ENCODE measurements at places on chromosomes 3 and 15.

DNA sequence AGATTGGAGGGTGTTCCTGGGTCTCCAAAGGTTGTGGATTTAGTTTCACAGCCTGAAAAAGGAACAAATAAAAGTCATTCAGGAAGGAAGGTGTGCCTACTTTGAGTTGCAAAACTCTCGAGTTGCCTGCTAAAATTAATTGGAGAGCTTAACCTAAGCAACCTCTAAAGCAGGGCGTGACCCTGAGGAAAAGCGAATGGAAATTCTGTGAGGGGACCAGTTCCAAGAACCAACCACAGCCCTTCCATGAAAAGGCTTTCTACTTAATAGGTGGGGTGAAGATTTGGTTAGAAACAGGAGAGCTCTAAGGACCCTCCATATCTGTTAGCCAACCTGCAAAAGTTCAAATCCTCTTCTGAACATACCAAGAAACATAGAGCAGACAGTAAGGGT is 1.5 kb downstream of the CD80 start:
- no peak for DNase-seq

- DNase-seq, result no peak
Measured at GRCh38 chr3:59334585-59334984, 284.8 kb upstream of the CFAP20DC start.

- DNase-seq, result no peak
Measured at GRCh38 chr15:91238644-91239425, 138.8 kb downstream of the SV2B start.

- no peak for DNase-seq
Measured at GRCh38 chr3:10547841-10548783, 42.7 kb upstream of the ATP2B2 start.

- DNase-seq, result no peak
Measured at GRCh38 chr15:100931143-100931890, 12.2 kb downstream of the LRRK1 start.

DNA sequence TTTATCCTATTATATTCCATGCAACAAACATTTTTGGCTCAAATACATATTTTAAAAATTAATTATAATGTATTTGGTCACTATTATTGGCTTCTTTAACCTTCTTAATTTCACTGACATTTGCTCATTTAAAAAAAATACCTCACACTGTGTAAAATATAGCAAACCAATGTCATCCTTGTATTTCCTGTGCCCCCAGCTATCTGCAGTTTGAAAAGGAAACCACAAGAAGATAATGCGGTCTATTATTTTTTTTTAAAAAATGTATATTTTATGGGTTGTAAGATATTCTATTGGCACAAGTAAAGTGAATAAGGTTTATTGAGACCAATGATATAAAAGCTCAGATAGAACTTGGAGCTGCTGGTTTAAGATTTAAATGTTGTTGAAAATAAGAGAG is 904.2 kb downstream of the SI start:
- DNase-seq, result no peak

DNA sequence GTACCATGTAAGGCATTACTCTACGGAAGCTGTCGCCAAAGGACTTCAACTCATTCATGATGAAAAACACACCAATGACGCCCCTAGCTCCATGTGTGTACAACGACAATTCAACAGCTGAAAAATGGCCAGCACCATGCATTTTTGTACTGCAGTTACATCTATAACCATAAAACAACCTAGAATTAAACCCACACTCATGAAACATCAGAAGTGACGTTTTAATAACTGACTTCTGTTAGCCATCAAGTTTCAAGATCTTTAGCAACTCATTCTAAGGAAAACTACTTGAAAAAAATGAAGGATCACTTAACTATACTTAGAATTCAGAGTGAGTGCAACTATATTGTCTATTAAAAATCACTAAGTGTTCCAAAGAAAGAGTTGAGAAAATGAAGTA is 84.9 kb downstream of the RFTN1 start:
- DNase-seq, result no peak

DNA sequence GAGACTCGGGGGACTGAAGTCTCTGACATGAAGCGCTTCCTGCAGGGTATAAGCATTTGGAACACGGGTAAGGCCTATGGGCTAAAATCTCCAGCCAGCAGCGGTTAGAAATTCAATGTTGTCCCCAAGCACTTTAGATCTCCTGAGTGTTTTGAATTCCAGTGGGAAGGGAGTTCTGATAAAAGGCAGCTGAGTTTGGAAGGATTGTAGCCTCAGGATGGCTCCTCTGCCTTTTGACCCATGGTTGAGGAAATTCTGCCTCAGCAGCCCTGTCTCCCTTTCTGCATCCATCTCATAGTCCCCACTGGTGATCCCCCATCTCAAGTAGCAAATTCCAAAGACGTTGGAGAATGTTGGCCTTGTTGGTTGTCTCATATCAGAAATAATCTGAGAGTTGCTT is 24.2 kb upstream of the HACD2 start:
- DNase-seq, result no peak

DNA sequence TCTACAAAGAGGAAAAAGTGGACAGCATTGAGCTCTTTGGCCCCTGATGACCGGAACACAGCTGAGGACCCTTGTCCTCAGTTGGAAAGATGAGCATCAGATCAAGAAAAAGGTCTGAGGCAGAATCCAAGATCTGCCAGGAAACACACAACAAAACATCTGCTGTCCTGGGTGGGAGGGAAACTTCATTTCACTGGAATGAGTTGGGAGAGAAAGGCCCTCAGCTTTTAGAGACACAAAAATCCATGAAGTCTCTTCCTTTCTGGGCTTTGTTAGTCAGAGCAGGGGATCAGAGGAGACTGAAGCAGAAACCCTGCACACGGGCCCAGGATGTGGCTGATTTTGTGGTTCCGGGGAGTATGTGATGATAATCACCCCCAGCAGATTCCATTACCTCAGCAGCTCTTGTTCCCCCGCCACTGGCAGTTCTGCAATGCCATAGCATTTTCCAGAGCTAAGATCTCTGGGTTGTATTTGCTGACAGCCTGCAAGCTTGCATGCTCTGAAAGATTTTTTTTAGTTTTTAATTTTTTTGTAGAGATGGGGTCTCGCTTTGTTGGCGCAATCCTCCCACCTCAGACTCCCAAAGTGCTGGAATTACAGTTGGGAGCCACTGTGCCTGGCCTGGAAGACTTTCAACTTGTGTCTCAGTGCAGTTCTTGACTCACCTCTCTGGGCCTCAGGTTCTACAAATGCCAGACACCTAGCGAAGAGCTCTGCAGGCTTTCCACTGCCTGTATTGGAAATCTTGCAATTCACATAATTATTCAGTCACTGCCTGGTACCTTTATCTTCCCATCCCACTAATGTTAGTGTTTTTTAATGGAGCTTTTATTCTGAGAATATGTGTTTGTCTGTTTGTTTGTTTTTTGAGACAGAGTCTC is 5.8 kb upstream of the TATDN2 start:
- DNase-seq, result no peak

DNA sequence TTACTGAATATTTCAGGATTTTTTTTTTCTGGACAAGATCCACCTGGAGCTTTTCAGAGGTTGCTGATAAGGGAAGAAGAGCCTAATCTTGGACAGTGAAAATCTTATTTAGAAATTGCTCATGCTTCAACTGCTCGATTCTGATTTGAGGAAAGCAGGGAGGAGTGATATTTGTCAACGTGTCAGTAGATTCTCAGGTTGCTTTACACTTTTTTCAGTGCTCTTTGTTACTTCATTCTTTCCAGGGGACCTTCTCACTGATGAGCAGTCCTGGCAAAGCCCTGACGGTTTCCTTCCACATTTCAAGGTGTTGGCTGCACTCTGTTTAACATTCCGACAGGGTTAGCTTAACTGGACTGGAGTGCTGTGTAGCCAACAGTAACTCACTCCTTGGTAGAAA is 24.1 kb upstream of the RARB start:
- DNase-seq, result no peak

GRCh38 chr3:5388091-5388490 is 200.6 kb downstream of the EDEM1 start:
- DNase-seq, result no peak

- DNase-seq, result no peak
Measured at GRCh38 chr3:45807133-45807532, 10.8 kb upstream of the SLC6A20 start.

DNA sequence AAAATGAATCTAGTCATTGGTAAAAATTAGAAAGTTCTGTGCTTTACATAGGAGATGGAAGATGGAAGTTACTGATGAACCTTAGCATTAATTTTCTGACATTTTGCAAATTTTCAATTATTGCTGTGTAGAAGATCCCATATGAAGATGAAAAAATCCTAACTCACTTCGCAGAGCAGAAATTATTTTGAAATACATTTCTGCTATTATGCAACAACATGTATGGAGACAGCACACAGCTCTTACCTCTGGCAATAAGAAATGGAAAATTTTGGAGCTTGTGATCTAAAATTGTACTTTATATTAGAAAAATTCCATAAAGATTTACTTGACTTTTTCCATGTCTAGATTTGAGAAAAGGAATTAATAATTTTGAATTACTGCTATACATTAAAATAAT is 177.9 kb downstream of the WDR72 start:
- DNase-seq, result no peak

DNA sequence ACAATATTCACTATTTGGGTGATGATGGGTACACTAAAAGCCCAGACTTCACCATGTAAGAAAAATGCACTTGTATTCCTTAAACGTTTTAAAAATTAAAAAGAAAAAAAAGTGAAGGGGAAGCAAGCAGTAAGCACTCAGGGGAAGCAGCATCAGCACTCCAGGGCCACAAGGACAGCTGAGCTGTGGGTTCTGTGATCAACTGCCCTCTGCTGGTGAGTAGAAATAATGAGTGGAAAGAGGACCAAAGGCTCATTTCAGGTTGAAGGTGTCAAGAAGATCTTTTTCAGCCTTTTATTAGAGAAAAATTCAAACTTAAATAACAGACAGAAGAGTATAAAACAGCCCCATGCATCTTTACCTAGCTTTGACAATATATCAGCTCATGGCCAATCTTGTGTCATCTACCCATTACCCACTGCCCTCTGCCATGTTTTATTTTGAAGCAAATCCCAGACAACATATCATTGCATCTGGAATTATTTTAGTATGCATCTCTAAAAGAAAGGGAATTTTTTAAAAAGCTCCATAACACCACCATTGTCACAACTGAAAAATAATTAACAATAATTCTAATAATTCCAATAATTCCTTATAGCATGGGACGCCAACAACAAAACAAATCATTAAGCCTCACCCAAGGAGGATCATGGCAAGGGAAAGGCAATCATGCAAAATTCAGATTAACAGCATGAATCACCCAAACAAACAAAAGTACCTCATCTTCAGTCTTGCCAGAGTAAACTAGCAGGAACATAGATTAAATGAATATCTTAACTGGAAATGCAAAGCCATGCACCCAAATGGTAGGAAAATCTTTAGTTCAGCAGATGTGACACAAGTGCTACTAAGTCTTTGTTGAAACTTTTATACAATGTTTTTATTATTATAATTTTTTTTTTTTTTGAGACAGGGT is 42.5 kb downstream of the TAMM41 start:
- DNase-seq, result peak; percentile 0

- no peak for DNase-seq
Measured at GRCh38 chr15:41838400-41838897, at the start of gene PLA2G4B. PLA2G4B (plus strand) TSS chr15:41838847; CDS start chr15:41838914, 67 bp downstream.

- peak; percentile 89 for DNase-seq
Measured at GRCh38 chr3:116140100-116140689, 305.1 kb downstream of the LSAMP start.

DNA sequence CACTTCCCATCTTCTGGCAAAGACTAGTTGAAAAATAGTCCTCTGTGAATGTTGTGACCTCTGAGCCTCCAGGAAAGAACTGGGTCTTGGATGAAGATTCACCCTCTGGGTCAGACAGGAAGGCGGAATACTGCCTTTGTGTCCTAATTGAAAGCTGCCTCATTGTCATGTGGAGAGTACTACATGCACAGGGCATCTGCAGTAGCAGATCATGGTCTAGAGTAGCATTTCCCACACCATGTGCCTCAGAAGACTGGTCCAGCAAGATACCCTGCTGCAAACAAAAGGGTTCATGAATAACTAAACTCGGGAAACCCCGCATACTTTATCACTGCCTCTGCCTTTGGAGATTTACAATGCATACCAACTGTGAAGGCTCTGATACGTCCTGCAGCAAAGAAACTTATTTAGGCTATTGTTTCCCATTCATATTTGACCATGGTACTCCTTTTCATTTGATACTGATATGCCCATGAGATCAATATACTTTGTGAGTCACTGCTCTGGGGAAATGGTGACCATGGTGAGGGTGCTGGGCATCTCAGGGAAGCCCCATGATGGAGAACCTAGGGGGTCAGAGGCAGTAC is 22.7 kb downstream of the IRAK2 start:
- DNase-seq, result no peak

DNA sequence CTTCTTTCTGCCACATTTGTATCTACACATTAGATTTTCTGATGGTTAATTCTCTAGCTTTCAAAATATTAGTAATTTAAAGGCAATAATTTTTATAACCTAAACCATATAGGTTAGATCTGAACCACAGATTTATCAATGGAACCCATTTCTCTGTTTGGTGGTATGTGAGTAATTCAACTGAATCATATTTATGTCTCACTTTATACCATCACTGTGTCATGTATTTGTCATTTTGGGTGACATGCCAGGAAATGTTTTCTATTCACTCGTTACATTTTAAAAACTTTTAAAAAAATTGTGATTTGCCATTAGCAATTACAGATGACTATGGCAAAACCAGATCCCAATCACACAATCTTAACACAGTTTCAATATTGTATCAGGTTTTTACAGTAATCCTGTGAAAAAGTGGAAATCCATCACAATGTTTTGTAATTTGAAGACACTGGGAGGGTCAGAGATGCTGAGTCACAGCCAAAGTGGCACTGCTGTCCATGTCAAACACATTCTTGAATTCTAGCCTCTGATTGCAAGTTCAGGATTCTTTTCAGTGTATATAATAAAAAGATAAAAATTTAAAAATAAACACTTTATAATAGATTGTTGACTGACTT is 356.0 kb upstream of the RBMS3 start:
- DNase-seq, result no peak

DNA sequence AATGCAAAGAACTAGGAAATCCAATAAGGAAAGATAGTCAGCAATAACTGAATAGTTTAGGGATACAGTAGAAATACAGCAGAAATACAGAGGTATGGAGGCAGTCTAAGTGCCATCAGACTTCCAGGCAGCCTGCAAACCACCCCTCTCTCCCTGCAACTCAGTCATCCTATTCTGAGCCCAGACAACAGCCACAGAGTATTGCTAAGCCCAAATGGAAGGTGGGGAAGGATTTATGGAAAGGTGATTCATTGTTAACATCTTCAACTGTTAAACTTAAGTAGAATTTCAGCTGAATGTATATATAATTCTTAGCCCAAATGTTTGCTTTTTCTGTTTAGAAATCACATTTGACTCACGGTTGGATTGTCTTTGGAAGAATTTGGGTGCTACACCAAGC is 300.4 kb downstream of the RBMS3 start:
- no peak for DNase-seq

GRCh38 chr3:171266034-171266739 is 194.0 kb downstream of the TNIK start:
- DNase-seq, result peak; percentile 46

GRCh38 chr3:178847190-178847589 is 224.4 kb downstream of the ZMAT3 start:
- DNase-seq, result no peak

- DNase-seq, result no peak
Measured at GRCh38 chr3:14889205-14889604, 58.2 kb upstream of the NR2C2 start.
